Left renal cortex interstitium (tissue), 4 donors: ENCODE measurements at places on chromosomes 12 and 14. TPM values are rescaled to one million over a fixed set of nuclear protein-coding genes. Genes with fewer than 3 reads are reported as not detected.

The AMIGO2 gene
- 46.0 TPM for polyA plus RNA-seq

The DICER1 gene
- 43.5 TPM for polyA plus RNA-seq

The CDCA4 gene
- 21.1 TPM for polyA plus RNA-seq

The ATF1 gene
- 43.2 TPM for polyA plus RNA-seq

The MIS18BP1 gene
- 36.2 TPM for polyA plus RNA-seq

The EFS gene
- 44.4 TPM for polyA plus RNA-seq

The FZD10 gene
- polyA plus RNA-seq, result 3.8 TPM

The TPH2 gene
- not detected for polyA plus RNA-seq

The KRT85 gene
- not detected for polyA plus RNA-seq

The BHLHE41 gene
- polyA plus RNA-seq, result 3.3 TPM

The ARHGEF25 gene
- 30.9 TPM for polyA plus RNA-seq

The SPIC gene
- polyA plus RNA-seq, result not detected

The STAB2 gene
- polyA plus RNA-seq, result 1.3 TPM

The HCAR2 gene
- polyA plus RNA-seq, result 0.59 TPM

The MAP1LC3B2 gene
- polyA plus RNA-seq, result 6.5 TPM

The CCNT1 gene
- 25.3 TPM for polyA plus RNA-seq

The GSC gene
- polyA plus RNA-seq, result not detected

The SCN8A gene
- polyA plus RNA-seq, result 2.7 TPM

The MRPL42 gene
- 70.6 TPM for polyA plus RNA-seq

The ASPG gene
- polyA plus RNA-seq, result 17.0 TPM

The DYNC1H1 gene
- polyA plus RNA-seq, result 339 TPM

The KRT81 gene
- polyA plus RNA-seq, result not detected

The SYNDIG1L gene
- polyA plus RNA-seq, result 0.27 TPM

The SLC5A8 gene
- 36.6 TPM for polyA plus RNA-seq

The SIX1 gene
- 8.2 TPM for polyA plus RNA-seq

The NINJ2 gene
- 0.76 TPM for polyA plus RNA-seq

The C12orf50 gene
- polyA plus RNA-seq, result 0.60 TPM

The GRIN2B gene
- polyA plus RNA-seq, result 1.3 TPM

The RPS29 gene
- 1,796 TPM for polyA plus RNA-seq

The GLI1 gene
- 31.1 TPM for polyA plus RNA-seq

The FGF6 gene
- polyA plus RNA-seq, result not detected

The LMNTD1 gene
- 0.16 TPM for polyA plus RNA-seq

The GALNT6 gene
- polyA plus RNA-seq, result 4.4 TPM

The PIWIL1 gene
- polyA plus RNA-seq, result 1.1 TPM

The G2E3 gene
- 27.6 TPM for polyA plus RNA-seq

The CCDC38 gene
- 0.41 TPM for polyA plus RNA-seq

The PDZRN4 gene
- 5.1 TPM for polyA plus RNA-seq

The ORAI1 gene
- polyA plus RNA-seq, result 18.0 TPM

The GALNT16 gene
- 2.3 TPM for polyA plus RNA-seq

The AQP6 gene
- polyA plus RNA-seq, result 21.9 TPM

The NFATC4 gene
- 95.6 TPM for polyA plus RNA-seq

The SLC35F4 gene
- 2.2 TPM for polyA plus RNA-seq

The DPF3 gene
- polyA plus RNA-seq, result 5.4 TPM
